ENCODE measurements at places on chromosomes 12 and 14.

DNA sequence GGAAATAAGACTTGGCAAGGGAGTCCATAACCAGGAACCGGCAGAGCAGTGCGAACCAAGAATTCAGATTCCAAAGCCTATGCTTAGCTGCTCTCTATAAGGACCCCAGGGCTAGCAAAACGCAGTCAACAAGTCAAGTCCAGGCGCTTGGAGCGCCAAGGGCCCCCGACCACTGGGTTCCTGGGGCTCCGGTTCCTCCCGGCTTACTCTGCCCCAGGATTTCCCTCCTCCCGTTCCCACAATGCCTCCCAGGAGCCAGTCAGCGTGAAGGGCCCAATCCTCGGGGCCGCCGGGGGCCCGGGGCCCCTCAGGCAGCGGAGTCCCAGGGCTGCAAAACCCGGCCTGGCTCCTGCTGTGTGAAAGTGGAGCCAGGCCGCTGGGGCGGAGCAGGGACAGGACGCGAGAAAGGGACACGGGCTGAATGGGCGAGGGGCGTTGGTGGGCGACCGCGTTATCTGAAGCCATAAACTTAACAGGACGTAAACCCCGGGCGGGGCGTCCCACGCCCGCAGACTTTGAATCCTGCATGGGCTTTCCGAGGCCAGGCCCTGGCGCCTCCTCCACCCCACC, 1.5 kb downstream of the KRT8 start:
- no peak for DNase-seq

DNA sequence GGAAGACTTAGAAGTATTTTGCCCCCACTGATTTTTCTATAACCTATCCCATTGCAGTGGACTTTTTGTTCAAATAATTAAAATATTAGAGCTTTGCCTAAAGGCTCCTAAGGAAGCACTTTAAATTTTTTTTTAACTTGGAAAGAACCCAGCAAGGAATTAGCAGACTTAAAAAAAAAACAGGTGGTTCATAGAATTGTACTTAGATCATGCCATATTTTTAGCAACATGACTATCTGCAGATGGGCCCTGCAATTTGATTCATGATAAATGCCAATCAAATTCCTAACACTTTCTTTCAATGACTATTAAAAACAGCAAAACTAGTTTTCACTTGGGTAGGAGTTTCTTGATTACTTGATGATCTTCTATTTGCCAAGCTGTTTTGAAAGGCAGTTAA, 11.5 kb downstream of the ADAMTS20 start:
- no peak for DNase-seq

- no peak for DNase-seq
Observed at GRCh38 chr12:23055004-23055403, 430.0 kb downstream of the ETNK1 start.

DNA sequence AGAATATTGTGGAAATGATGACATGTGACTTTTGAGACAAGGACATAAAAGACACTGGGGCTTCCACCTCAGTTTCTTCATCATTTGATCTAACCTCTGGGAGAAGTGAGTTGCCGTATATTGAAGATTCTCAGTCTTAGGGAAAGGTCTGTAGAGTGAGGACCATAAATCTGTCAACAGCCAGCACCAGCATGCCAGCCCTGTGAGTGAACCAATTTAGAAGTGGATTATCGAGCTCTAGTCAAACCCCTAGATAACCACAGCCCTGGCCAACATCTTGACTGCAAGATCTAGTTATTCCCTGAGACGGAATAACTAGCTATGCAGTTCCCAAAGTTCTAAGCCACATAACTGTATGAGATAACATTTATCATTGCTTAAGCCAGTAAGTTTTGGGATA, 108.8 kb upstream of the PTPRR start:
- no peak for DNase-seq

- no peak for DNase-seq
Observed at GRCh38 chr12:79706156-79706555, 15.4 kb upstream of the PAWR start.

DNA sequence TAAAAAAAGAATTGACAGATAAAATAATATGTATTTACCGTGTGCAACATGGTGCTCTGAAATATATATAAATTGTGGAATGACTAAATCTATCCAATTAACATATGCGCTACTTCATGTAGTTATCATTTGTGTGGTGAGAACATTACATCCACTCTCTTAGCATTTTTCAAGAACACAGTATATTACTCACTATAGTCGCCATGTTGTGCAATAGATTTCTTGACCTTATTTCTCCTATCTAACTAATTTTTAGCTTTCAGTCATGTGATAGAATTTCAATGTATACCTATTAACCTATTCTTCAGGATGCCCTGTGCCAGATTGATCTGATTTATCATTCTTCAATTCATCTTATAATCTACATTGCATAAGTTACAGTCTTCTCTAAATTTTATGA, 178.6 kb downstream of the BCAT1 start:
- DNase-seq = no peak

- no peak for DNase-seq
Observed at GRCh38 chr14:27886256-27886655, 880.3 kb upstream of the FOXG1 start.

DNA sequence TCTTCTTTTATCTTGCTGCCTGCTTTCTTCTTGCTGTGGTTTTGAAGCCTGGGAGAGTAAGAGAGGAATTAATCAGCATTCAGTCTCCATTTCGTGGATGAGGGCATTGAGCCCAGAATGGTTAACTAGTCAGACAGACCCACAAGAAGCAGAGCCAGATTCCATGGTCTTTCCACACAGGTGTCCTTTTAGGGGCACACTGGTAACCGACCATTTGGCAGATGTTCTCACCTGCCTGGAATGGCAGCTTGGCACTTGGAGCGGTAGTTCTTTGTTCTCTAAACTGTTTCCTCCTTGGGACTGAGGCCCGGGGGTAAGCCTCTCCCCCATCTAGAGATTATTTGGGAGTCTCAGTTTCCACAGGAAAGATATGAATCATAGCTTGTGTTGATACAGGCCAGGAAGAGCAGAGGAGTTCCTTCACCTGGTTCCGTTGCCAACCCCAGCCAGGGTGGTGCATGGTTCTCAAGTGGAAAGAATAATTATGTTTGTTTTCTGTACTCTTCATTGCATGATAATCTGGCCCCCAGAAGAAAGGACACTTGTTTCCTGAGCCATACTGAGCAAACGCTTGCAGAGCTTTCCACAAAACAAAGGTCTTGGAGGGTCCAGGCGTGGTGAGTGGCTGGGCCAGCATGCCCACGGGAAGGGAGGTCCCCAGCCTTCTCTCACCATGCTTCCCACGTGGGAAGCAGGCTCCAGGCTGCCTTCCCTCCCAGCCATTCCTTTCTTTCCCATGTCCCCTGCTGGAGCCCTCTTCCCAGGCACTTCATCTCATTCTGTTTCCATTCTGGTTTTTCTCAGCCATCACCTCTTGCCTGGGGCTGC, 2.0 kb upstream of the KRT75 start:
- no peak for DNase-seq

DNA sequence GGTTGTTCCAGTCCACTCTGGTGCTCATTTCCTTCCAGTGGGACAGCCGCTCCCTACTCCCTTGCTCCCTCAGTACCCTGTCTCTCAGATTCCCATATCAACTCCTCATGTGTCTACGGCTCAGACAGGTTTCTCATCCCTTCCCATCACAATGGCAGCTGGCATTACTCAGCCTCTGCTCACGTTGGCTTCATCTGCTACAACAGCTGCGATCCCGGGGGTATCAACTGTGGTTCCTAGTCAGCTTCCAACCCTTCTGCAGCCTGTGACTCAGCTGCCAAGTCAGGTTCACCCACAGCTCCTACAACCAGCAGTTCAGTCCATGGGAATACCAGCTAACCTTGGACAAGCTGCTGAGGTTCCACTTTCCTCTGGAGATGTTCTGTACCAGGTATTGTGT, 69.9 kb downstream of the RAD52 start:
- DNase-seq = no peak

DNA sequence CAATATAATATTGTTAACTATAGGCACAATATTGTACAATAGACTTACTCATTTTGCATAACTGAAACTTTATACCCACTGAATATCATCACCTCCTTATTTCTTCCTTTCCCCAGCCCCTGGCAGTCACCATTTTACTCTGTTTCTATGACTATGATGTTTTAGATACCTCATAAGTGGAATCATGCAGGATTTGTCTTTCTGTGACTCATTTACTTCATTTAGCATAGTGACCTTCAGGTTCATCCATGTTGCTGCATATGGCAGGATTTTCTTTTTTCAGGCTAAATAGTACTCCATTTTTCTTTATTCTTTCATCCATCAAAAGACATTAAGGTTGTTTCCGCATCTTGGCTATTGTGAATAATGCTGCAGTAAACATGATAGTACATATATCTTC, 18.9 kb downstream of the USP15 start:
- DNase-seq = no peak

DNA sequence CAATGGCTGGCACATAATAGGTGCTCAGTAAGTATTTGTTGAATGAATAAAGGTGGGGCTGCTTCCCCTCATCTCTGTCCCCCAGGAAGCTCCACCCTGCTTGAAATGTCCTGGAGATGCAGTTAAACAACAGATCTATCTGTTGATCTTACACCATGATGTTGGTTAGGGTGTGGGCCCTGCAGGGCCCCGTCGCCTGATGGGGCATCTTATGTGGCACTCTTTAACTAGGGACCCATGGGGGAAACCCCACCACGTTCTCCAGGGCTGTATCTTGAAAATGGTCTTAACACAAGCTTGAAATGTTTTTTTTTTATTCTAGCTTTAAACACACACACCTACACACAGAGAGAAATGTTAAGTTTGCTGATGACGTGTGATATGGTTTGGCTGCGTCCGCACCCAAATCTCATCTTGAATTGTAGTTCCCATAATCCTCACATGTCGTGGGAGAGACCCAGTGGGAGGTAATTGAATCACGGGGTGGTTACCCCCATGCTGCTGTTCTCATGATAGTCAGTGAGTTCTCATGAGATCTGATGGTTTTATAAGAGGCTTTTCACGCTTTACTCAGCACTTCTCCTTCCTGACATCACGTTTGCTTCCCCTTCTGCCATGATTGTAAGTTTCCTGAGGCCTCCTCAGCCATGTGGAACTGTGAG, 741.7 kb downstream of the VRK1 start:
- no peak for DNase-seq

DNA sequence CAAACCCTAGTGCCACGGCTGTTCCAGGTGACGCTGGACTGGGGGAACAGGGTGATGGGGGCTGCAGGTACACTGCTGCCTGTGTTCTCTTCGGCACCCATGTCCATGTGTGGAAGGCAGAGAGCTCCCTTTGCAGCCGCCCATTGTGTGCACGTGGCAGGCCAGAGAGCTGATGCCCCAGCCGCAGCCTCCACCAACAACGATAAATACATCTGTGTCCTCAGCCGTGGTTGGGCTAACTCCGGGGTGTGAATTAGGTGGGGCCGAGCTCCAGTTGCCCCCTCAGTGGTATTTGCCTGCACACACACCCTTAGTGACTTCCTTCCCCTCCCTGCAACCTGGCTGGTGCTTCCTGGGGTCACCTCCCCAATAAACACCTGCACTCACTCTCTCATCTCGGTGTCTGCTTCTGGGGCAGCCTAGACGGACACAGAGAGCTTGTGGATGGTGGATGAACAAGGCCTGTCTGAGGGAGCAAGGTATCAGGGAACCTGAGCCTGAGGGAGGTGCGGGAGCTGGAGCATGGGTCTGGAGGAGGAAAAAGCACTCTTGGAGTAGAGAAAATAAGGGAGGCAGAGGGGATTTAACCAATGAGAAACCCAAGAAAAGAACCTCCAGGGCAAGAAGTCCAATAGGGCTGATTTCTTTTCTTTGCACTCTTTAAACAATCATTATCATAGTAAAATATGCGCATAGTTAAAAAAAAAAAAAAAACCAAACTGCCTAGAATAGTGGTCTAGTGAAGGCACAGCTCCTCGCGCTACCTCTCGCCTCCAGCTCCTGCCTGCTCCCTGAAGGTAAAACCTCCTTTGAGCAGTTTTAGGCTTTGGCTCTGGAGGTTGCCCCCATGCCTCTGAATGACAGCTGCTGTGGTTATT, 112.6 kb downstream of the ZNF664 start:
- DNase-seq = no peak

DNA sequence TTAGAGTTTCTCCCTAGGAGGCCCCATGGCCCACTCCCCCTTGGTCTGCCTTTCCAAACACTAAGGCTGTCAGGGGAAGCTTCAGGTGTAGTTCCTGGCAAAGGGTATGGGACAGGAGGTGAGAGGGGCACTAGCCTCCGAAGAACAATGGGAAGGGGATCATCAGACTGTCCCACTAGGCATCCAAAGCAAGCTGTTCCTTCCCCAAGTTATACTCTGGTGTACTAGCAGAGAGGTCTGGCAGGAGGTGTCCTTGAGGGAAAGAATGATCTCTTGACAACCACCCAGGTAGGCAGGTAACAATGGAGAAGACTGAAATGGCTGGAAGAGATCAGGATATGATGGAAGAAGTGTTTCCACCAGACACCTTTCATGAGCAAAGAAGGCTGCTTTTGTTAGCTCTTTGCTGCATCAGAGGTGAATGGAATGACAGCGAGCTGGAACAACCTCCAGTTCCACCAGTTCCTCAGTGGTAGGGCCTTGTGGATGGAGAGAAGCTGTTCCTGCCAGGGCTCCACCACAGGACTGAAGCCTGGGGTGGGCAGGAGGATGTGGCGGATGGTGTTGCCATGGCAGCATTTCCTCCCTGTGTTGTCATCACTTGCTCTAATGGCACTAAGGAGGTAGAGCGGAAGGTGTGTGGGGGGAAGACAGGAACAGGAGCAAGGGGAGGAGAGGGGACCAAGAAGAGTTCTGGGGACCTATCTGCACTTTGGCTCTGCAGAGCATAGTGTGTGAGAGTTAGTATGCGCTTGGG, 2.3 kb upstream of the AGAP2 start:
- no peak for DNase-seq

DNA sequence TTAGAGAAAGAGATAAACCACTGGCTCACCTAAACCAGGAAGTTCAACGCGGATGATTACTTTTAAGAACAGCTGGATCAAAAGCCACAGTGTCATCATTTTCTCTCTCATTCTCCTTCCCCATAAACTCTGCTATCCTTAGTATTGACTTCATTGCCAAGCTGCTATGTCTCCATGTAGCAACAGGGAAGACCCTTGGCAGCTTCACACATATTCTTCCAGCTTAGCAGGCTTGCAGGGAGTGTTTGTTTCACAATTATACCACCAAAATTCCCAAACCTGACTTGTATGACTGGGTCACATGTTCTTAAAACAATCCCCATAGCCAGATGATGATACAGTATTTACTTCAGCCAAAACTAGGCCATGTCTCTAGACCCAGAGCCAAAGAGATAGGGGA, 235.5 kb downstream of the PAWR start:
- DNase-seq = no peak

DNA sequence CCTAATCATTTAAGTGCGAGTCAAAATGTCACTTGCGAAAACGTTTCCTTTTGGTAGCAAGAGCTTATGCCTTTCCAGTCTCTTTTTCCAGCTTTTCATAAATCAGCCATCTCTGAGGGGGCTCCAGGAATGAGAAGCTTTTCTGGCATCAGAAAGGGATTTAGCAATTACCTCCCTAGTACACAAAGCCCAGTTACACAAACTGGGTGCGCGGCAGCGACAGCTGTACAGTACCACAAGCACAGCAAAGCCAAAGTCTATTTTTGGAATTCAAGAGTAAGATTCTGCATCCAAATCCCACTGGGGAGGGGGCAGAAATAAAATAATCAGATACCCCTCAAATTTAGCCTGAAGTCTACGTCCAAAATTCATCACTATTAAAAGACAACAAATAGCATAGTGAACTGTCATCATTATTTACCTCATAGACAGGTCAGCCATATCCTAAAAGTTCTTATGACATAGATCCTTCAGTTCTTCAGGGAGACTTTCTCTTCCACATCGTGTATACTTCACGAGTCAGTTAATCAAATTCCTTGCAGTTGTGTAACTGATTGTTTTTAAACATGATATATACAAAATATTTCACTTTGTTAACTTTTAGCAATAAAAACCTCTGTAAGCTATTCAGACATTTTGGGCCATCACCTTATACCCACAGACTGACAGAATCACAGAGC, 150.8 kb downstream of the TTC7B start:
- DNase-seq = no peak

Data from DMS 273 treated with DMSO at 0.1 percent for 48 hours (cell line).